Heart left ventricle (tissue), 16 donors: ENCODE measurements at places on chromosomes 4 and X. TPM values are rescaled to one million over a fixed set of nuclear protein-coding genes. Genes with fewer than 3 reads are reported as not detected.

PNMA6A gene
- total RNA-seq = 1.7 TPM

MAGIX gene
- total RNA-seq = 5.4 TPM

GCNA gene
- total RNA-seq = 1.3 TPM

RHOH gene
- total RNA-seq = not detected

VCX3B gene
- total RNA-seq = not detected

PNMA6F gene
- total RNA-seq = not detected

SLC7A11 gene
- 0.14 TPM for total RNA-seq

MAGEB2 gene
- total RNA-seq = not detected

SYN1 gene
- 14.1 TPM for total RNA-seq

SH3RF1 gene
- 8.0 TPM for total RNA-seq

LARP7 gene
- total RNA-seq = 46.1 TPM

PRPS2 gene
- 2.4 TPM for total RNA-seq

MAGED4 gene
- total RNA-seq = 0.63 TPM

SSX1 gene
- total RNA-seq = not detected

FREM3 gene
- not detected for total RNA-seq

PI4K2B gene
- 3.0 TPM for total RNA-seq

PLS3 gene
- 36.6 TPM for total RNA-seq

STK32B gene
- total RNA-seq = 0.25 TPM

PABPC5 gene
- total RNA-seq = 0.21 TPM

AMBN gene
- not detected for total RNA-seq
